NT2/D1 (cell line): ENCODE measurements at places on chromosomes 11 and 22.

DNA sequence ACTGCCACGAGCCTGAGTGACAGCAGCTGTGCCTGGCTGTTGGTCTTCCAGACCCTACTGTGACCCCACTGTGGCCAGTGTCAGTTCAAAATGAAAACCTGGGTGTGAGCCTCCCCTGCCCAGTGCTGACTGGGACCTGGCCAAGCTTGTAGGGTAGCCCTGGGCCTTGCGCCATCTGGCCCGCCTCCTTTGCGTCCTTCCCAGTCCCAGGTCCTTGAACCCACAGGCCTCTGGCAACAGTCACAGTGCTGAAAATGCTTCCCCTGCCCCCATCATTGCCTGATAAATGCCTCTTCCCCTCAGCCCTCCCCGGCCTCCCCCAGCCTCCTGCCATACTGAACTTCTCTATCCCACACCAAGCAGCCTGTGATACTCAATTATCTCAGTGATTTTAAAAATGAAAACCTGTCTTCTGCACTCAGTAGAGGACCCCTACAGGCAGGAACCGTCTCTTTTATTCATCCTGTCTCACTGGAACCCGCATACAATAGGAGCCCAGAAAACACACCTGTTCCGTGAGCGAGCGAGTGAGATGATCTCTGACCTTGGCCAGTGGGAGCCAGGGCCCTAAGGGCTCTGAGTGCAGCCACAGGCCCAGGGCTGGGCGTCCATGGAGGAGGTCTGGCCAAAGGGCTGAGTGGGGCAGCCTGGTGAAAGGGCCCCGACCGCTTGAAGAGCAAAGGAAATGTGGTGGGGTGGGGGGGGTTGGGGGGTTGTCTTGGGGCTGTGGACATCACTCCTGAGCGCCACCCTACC is 49.7 kb upstream of the TTLL12 start:
- DNase-seq = no peak

GRCh38 chr11:75555079-75555811 is 6.8 kb upstream of the SERPINH1 start:
- DNase-seq = no peak

- no peak for DNase-seq
Observed at GRCh38 chr11:61619471-61620226, 38.8 kb upstream of the SYT7 start.

DNA sequence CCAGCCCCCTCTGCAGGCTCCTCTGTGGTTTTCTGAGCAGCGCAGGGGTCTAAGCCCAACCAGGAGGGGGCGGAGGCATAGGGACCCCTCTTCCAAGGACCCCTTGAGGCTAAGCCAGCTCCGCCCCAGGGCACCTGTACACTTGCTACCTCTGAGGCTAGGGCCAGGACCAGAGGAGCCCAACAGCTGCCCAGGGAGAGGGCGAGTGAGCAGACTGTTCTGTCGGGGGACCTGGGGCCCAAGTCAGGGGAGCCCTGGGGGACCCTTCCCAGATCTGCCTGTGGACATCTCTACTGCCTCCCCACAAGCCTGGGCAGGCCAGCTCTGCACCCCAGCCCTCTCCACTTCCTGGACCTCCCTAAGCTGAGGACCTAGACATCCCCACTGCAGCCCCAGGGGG is 1.8 kb downstream of the B4GALNT4 start:
- no peak for DNase-seq

DNA sequence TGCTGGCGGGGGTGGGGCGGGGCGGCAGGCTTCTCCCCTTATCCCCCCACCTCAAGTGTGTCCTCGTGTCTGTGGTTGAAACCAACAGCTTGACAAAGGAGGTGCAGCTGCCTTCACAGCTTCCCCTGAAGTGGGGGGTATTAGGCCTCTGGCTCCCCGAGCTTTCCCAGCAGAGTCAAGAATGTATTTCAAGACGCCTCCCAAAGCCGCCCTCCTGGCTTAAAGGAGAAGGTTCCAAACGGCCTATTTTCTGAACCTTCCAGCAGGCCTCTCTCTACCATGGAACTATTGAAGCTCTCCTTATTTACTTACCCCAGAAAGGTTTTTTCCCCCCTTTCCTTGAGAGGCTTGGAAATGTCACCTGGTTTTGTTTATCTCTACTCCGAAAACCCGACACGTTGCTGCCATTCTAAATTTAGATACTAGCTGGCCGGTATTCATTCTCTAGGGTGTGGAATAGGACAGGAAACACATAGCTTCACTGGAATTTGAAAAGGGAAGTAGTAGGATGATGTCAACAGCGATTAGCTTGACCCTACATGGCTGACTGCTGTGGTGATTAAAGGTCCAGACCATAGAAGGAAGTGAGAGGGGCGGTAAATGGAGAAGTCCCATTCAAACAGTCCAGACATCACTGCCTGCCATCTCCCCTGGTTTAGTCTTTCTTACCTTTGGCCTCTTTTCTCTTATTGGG is 671 bp upstream of the PICALM start:
- DNase-seq = peak; percentile 44

GRCh38 chr11:122439866-122440810 is 215.4 kb upstream of the UBASH3B start:
- DNase-seq = peak; percentile 44

GRCh38 chr22:35538801-35539321 is 1.8 kb upstream of the RASD2 start:
- DNase-seq = no peak

- DNase-seq = no peak
Observed at GRCh38 chr22:48941033-48941902, 886.4 kb downstream of the BRD1 start.

DNA sequence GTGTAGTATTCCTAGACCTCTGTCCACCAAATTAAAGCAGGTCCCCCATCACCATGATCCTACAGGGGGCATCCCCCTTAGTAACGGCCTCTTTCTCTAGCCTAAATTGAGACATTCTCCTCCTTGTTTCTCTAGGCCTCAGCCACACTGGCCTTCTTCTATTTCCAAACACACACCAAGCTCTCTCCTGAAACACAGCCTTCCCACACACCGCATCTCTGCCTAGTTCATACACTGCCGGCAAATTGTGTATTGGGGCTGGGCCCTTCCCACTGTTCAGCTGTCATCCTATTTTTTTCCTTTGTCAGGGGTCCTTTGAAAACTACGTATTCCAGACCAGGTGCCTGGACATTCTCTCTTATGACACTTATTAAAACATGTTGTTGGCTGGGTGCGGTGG is 11.5 kb upstream of the VPREB1 start:
- DNase-seq = no peak

DNA sequence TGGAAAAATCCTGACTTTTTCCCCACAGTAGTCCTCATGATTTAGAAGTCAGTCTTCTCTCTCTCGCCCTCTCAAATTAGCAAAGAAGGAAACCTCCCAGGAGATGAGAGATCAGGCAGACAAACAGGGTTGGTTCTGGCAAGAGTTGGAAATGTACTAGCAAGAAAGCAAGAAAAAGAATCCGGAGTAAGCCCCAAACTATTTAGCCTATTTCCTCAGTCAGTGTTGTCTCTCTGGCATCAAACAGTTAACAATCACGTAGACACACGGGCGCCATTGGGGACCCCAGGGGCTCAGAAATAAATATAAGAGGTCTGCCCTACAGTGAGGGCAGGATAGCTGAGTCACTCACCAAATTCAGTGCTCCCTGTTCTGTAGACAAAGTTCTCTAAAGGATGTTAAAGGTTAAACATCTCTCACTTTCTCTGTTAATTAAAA is 4.7 kb downstream of the C11orf52 start:
- DNase-seq = no peak
